Jurkat, Clone E6-1 (cell line): ENCODE measurements at places on chromosomes 2 and 18.
A peak's percentile ranks its signal among the peaks of the same experiment; 100 is the strongest.

DNA sequence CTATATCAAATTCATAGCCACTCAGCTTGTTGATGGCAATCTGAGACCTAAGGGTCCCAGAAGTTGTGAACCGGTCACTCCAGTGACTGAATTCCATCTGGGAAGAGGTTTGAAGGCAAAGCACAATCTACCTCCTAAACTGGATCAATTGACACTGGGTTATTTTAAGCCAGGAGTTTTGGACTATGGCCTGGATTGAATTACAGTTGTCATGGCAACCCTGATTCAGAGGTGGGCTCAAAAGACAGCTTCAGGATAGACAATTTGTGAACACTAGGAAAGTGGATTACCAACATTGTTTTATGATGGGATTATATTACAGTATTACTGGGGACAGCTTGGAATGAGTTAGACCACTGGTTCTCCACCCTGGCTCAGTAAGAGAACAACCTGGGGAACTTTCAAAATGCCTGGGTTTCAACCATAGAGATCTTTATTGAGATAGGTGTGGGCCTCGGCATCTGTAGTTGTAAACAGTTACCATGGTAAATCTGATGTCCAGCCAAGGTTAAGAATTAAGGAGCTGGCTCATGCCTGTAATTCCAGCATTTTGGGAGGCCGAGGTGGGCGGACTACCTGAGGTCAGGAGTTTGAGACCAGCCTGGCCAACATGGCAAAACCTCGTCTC, 58.8 kb downstream of the MFSD6 start:
- no peak for DNase-seq

DNA sequence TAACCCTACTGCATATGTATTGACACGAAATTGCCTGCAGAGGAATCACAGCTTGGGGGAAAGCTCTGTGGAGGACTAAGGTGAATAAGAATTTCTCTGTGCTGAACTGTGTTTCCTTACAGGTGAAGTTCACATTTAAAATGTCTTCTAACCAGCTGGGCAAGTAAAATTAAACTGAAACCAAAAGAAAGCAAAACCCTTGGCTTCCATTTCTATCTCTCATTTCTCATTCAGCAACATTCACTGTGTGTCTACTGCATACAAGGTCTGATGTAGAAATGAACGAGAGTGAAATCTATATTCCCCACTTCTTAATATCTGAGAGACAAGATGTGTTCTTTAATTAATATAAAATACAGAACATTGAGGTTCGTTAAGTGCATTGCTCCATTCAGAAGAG, 397.3 kb downstream of the SOX11 start:
- no peak for DNase-seq

- no peak for DNase-seq
Measured at GRCh38 chr2:238562446-238562845, 135.7 kb downstream of the ASB1 start.

- DNase-seq = no peak
Measured at GRCh38 chr2:167122389-167122788, 234.1 kb downstream of the XIRP2 start.

DNA sequence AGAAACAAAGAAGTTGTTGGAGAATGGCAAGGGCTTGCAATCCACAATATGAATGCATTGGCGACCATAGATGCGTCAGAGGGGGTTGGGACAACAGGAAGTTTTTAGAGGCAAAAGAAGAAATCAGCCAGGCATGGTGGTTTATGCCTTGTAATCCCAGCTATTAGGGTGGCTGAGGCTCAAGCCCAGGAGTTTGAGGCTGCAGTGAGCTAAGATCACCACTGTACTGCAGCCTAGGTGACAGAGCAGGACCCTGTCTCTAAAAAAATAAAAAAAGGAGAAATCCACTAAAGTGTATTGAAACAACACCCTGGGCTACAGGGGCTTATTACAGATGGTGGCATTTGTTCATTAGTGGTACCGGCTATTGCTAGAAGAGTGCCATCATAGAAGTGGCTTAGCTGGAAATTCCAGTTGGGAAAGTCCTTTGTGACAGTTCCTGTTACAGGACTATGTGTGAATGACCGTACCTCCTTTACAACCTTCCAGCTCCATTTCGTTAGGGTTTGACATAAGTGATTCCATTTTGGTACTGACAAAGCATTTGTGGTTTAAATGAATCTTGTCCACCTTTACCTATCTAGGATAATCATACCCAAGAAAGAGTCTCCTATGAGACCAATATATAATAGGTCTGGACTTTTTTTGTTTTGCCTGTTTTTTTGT, 10.7 kb upstream of the WDSUB1 start:
- no peak for DNase-seq

DNA sequence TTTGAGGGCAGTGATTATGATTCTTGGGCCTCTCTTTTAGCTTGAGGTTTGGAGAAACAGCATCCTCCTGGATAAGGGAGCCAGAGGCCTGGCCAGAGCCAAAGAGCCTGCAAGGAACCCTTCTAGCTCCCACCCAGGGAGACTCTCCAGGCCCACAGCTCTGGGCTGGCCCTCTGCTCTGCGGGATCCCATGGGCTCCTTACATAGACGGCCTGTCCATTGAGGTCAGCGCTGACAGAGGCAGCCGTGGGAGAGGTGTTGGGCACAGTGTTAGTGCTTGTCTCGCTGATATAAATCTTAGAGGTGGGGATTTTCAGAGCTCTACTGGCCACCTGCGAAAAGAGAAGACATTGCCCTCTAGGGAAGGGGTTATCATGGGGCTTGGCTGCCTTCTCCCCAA, 67.2 kb downstream of the XDH start:
- DNase-seq = no peak

GRCh38 chr18:74819433-74820059, 221.9 kb downstream of the ZNF407 start:
- peak; percentile 26 for DNase-seq

DNA sequence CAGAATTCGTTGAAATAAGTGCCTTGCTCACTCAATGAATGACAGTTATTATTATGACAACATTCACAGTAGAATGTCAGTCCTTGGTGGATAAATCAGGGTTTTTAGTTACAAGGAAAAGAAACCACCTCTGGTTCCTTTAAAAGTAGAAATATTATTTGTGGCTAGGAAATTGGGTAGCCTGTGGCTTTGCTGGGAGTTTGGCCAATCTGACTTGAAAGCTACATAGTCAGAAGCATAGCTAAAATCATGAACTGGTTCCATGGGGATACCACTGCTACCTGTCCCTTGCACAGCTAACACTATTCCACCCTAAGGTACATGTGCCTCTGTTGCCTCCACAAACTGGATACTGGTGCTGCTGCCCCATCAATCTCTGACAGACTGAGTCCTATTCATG, 12.8 kb upstream of the SMCHD1 start:
- no peak for DNase-seq

DNA sequence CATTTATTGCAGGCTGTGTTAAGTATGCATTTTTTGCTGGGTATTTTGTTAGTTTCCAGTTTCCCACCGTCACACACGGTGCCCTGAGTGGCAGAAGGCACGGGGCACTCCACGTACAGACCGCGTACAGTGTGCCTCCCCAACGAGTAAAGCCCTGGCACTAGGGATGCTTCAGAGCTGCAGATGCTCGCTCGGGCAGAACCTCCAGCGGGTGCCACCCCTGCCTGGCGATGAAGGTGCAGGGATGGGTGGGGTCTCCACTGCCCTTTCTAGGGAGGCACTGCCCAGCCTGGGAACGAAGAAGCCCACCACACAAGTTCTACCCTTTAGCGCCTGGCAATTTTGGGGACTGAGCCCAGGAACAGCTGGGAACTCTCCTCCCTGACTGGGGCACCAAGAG, 4.1 kb downstream of the GREB1 start:
- DNase-seq = no peak

- DNase-seq = peak; percentile 92
Measured at GRCh38 chr2:43131051-43131889, 95.1 kb downstream of the ZFP36L2 start.

GRCh38 chr2:38925982-38926381, 36.3 kb downstream of the ARHGEF33 start:
- no peak for DNase-seq

- no peak for DNase-seq
Measured at GRCh38 chr2:44550561-44550960, 188.8 kb downstream of the CAMKMT start.

DNA sequence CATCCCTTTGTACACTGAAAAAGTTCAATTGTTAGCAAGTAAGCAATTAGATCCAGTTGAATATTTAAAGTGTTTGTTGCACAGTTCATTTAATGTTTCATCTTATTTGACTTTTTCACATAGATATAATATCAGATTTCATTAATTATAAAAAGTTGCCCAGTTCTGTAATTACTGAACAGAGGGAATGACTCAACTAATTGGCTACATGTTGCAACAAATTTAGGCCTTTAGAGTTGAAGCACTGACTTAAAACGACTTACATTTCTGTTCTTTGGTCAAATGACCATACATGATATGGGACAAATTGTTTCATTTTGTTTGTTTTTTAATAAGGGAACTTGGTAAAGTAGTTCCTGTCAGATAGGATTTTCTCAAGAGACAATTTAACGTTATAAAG, 68.5 kb upstream of the FAM117B start:
- DNase-seq = no peak

DNA sequence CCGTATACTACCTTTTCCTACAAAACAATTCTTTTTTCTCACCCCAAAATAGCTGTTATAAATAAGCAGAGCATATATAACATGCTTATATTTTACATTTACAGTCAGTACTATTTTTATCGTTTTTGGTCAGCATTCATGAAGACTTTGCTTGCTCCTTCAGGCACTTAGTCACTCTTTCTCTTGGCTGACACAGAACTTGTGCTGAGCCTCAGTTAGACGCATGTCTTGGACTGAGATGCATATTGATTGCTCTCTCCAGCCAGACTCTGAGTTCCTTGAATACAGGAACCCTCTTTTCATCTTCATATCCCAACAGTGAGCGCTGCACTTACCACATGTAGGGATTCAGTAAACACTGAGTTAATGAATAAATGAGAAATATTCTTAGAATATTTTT, 158.3 kb downstream of the RTN4 start:
- no peak for DNase-seq

DNA sequence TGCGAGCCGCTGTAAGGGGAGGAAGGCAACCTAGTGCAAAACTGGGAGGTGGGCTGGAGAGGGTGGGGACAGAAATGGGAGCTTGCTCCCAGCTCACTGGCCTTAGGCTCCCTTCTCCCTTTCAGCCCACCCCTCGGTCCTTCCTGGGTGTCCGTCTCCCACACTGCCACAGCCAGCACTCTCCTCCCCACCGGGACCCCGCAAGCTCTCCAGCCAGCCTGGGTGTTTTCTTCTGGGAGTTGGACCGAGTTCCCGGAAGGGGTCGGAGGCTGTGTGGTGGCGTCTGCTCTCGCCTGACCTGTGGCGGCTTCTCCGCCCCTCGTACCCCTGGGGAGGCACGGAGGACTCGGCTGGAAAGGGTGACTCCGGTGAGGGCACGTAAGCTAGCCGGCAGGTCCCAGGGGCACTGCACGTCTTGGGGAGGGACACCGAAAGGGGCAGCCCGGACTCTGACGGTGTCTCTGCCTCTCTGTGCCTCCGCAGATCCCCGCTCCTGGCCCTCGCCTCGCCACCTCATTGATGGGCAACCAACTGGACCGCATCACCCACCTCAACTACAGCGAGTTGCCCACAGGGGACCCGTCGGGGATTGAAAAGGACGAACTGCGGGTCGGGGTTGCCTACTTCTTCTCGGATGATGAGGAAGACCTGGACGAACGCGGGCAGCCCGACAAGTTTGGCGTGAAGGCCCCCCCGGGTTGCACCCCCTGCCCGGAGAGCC, 1.1 kb downstream of the LRATD1 start:
- DNase-seq = no peak

DNA sequence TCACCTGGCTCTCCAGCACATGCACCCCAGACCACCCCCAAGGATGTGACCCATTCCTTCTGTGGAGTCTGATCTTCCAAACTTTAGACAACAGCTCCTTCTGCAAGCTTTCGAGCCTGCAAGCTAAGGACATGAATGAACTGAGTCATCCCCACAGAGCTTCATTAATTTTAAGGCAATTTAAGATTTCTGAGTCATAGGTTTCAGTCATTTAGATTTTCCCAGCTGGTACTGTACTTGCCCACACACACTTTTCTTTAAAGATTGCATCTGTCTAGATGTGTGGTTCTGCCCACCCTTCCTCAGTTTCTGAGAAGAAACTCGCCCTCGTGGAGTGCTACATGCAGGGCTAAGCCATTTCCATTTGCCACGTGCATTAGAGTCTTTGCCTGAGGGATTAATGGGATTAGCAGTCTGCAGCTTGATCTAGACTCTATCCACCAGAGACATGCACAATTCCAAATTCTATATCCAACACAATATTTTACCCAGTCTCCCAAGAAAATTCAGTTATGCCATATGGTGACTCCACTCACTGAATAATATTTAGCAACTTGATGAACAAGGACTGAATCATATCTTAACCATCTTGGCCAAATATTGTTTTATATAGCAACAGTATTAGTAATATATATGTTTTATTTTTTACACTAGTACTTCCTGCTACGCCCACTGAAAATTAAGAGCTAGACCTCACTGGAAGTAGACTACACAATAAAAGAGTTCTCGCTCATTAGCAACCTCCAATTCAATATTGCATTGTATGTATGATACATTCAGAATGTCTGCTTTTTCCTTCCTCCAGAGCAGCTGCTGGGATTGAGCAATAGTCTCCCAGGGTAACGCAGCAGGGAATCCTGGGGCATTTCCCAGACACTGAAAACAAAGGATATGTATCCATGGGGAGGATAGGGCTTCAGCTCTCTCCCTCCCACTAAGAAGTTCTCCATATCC, 14.3 kb upstream of the TRIB2 start:
- no peak for DNase-seq

- no peak for DNase-seq
Measured at GRCh38 chr2:39597314-39597713, 68.4 kb upstream of the TMEM178A start.

DNA sequence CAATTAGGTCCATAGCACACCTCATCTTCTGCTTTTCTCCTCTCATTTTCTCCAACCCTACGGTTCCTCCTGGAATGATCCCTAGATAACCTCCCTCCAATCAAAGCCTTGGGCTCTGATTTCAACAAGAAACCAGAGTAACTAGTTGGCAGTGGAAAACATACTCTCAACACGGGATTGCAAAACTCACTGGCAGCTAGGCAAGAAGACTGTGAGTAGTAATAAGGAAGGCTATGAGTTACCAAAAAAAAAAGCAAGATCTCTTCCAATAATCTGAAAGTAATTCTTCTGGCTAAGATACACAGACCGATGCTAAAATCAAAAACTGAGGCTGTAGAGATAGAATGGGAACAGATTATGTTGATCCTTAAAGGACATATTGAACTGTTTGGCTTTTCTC, 28.4 kb upstream of the CCDC102B start:
- no peak for DNase-seq

GRCh38 chr18:56984731-56985130, 162.2 kb upstream of the BOD1L2 start:
- no peak for DNase-seq
